ENCODE measurements at places on chromosomes 4 and X.

DNA sequence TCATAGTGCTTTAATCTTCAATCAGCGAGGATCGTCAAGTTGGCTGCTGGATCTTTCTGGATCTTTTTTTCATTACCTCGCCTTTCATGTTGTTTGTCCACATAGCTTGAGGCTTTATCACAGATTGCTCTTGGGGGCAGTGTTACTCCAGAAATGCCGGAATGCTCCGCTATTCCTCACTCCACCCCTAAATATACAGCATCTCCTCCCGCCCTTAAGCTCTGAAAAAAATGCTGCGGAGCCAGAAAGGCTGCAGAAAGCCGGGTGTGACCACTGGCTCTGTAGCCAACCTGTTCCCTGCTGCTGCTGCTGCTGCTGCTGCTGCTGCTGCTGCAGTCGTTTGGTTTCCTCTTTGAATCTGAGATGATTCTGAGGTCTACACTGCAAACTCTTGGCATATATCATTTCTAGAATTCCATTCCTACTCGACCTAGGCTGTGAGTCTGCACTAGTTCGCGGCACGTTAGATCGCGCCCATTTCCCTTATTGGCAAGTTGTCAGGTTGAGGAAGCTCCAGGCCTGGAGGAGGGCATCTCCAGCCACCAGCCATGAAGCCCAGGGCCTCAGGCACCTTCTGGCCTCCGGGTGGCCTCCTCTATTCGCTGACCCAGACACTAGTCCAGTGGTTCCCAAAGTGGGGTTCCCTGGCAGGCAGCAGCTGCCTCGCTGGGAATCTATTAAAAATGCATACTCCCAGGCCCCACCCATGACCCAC lies 34.2 kb downstream of the WDR13 start:
- peak; percentile 37 for DNase-seq

GRCh38 chr4:86976801-86977485 lies 42.1 kb downstream of the AFF1 start:
- DNase-seq = no peak

DNA sequence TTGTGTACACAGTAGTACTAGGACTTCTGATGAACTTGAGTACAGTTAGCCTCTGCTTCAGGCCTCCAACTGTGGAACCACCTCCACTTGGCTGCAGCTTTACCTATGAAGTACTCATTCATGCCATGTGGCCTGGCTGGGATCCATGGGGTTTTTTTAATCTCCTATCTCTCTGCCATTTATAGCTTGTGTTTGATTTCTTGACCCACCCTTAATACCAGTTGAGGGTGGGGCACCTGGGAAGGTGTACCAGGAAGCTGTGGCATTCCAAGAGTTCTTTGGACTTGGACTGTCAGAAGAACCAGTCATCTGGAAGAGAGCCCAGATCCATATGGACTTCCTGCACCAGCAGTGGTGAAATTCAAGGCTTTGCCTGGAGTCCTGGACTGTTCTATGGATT lies 230.1 kb downstream of the SHROOM3 start:
- no peak for DNase-seq

- DNase-seq = no peak
Measured at GRCh38 chr4:150799207-150799606, 215.9 kb downstream of the LRBA start.

DNA sequence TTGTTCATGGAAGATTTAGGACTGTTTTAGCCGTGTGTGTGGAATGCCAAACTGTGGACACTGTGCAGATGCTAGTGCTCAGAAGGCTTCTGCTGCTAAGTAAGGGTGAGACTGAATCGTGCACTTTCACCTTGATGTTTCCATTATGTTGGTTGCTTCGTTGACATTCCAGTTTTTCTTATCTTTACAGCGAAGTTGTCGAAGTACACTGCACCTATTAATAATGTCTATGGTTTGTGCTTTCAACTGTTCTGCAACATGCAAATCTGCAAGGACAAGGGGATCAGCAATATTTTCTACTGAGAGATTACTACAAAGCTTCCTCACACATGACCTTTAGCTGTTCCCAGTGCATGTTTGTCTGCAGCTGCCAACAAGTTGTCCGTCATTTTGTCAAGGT lies 67.7 kb downstream of the UGT2A3 start:
- DNase-seq = no peak

GRCh38 chrX:151753313-151754046 lies 18.9 kb downstream of the CNGA2 start:
- DNase-seq = no peak

GRCh38 chr4:25236971-25237370 lies 3.1 kb downstream of the PI4K2B start:
- no peak for DNase-seq

DNA sequence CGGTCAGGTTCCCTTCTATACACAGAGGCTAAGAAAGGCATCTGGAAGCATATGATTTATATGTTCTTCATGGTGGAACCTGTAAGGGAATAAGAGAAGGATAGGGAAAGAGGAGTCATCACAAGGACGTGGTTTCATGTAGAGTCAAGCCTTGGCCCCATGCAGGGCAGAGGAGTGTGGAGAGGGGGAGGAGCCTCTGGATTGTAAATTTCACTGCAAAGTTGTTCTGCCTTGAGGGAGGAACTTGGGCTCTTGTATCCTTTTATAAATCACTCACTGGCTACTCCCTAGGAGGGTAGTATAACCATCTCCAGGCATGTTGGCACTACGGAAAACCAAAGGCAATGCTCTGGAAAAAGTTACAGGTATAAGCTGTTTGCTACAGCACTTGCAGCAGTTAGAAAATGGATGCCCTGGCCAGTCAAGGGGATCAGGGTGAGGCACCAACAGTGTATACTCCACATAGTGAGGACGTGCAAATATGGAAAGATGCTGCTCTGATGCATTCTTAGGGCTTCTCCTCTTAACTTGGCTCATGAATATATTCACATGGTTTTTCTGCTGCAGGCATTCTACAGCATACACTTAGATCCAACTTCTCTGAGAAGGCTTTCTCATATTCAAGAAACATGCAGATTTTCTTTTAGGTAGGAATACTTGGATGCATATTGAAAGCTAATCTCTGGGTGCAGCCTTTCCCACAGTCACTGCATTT lies 60.3 kb upstream of the ZNF81 start:
- no peak for DNase-seq

- no peak for DNase-seq
Measured at GRCh38 chr4:40458683-40459082, 123.5 kb downstream of the CHRNA9 start.

GRCh38 chr4:52824603-52825459 lies 37.3 kb upstream of the RASL11B start:
- no peak for DNase-seq

DNA sequence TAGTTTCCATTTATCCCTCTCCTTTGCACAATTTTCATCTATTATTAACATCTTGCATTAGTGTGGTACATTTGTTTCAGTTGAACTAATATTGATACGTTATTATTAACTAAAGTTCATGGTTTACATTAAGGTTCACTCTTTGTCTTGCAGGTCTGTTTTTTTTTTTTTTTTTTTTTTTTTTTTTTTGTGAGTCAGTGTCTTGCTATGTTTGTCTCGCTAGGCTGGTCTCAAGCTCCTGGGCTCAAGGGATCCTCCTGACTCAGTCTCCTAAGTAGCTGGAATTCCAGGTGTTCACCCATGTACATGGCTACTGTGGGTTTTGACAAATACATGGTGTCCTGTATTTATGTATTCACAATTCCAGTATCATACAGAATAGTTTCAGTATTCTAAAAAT lies 6.8 kb downstream of the TBC1D19 start:
- DNase-seq = no peak

DNA sequence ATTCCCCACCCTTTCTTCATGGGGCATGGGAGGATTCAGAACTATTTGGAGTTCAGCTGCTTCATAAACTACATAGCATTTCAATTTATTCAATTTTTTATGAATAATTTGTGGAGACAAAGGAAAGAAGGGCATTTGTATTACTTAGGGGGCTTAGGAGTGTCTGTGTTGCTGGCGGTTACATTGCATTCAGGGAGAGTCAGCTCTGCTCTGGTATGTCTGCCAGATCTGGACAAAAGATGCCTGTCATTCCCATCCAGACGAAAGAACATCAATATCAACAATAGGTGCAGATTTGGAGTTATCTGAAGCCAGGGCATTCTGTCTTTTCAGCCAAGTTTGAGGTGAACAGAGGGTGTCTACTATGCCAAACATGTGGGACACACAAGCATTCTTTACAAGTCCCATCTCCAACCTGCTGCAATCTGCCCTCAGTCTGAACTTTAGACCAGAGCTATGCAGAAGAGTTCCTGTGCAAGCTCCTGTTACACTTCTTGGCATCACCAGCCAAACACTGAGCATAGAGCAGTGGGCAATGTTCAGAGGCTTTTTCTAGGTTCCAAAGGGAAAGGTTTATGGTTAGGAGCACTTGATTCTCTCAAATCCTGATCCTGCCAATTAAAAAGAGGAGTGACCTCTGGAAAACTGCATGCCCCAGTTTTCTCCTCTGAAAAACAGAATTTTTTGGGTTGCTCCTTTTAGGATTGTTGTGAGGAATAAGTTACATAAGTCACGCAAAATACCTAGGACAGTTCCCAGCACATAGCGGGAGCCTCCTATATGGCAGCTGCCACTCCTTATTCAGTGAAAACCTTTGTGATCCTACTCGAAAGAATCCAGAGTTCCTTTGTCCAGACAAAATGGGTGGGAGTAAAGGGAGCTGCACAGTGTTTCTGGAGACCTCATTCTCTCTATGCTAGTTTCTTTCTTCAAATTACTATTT lies 719.5 kb upstream of the SLIT2 start:
- no peak for DNase-seq

- DNase-seq = no peak
Measured at GRCh38 chr4:87521319-87521718, 7.9 kb downstream of the SPARCL1 start.

GRCh38 chrX:83008415-83008814 lies 499.7 kb upstream of the POU3F4 start:
- DNase-seq = no peak

DNA sequence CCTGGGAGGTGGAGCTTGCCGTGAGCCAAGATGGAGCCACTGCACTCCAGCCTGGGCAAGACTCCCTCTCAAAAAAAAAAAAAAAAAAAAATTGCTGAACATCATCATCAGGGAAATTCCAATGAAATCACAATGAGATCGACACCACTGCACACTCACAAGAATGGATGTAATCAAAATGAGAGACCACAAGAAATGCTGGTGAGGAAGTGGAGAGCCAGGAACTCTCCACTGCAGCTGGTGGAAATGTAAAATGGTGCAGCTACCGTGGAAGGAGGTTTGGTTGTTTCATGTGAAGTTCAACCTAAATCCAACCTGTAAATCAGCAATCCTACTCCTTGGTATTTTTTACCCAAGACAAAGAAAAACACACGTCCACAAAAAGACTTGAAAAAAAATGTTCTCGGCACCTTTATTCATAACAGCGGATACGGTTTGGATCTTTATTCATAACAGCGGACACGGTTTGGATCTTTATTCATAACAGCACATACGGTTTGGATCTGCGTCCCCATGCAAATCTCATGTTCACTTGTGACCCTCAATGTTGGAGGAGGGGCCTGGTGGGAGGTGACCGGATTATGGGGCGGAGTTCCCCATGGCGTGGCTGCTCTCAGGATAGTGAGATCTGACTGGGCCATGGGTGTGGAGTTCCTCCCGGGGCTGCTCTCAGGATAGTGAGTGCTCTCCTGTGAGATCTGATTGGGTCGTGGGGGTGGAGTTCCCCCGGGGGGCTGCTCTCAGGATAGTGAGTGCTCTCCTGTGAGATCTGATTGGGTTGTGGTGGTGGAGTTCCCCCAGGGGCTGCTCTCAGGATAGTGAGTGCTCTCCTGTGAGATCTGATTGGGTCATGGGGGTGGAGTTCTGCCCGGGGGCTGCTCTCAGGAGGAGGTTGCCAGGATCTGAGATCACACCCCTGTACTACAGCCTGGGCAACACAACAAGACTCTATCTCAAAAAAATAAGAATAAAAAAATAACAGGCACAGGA lies 7.7 kb downstream of the GAK start:
- no peak for DNase-seq

DNA sequence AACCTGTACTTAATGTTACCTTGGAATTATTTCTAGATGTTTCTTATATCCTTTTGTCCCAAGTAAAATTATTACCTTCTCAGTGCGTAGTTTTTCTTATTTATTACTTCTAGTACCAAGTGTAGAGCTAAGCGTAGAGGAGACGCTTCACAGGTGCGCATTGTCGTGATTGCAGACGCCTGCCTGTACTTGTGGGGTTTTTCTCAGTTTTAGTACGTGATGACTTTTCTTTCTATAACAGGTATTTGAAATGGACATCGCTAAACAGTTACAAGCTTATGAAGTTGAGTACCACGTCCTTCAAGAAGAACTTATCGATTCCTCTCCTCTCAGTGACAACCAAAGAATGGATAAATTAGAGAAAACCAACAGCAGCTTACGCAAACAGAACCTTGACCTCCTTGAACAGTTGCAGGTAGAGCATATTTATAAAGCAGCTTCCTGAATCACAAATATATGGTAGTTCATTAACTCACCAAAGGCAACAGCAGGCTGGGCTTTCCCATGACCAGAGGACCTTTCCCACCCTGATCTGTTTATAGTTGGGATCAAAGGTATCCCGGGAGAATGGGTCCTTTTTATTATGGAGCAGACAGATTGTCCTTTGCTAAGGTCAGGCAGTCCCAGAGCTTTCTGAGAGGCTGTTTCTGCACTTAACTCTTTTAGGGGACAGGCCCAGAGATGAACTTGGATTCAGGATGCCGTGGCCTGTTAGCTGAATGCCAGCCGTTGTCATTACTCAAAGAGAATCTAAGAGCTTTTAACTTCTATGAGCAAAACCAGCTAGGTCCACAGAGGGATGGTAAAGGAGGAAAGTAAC lies 172.9 kb downstream of the PTTG2 start:
- DNase-seq = no peak

DNA sequence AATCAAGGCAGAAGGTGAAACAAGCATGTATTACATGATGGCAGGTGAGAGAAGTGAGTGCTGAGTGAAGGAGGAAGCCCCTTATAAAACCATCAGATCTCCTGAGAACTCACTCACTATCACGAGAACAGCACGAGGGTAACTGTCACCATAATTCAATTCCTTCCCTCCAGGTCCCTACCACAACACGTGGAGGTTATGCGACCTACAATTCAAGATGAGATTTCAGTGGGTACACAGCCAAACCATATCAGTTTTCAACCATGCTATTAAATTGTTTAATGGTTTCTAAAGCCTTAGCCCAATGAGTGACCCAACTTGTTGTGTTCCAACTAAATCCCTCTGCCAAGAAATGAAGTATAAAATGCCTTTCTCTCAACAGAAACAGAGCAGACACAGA lies 519.8 kb downstream of the GBA3 start:
- no peak for DNase-seq

DNA sequence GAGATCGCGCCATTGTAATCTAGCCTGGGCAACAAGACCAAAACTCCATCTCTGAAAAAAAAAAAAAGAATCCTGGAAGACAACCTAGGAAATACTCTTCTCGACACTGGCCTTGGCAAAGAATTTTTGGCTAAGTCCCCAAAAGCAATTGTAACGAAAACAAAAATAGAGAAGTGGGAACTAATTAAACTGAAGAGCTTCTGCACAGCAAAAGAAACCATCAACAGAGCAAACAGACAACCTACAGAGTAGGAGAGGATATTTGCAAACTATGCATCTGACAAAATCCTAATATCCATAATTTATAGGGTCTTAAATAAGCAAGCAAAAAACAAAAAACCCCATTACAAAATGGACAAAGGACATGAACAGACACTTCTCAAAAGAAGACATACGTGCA lies 76.5 kb upstream of the DUSP21 start:
- no peak for DNase-seq

- no peak for DNase-seq
Measured at GRCh38 chr4:180799798-180800197, 1443.4 kb upstream of the TENM3 start.

All from GDM1 (cell line).